Spinal cord (tissue), 10 donors: ENCODE measurements at places on chromosomes 16 and 17. TPM values are rescaled to one million over a fixed set of nuclear protein-coding genes. Genes with fewer than 3 reads are reported as not detected.

DNA sequence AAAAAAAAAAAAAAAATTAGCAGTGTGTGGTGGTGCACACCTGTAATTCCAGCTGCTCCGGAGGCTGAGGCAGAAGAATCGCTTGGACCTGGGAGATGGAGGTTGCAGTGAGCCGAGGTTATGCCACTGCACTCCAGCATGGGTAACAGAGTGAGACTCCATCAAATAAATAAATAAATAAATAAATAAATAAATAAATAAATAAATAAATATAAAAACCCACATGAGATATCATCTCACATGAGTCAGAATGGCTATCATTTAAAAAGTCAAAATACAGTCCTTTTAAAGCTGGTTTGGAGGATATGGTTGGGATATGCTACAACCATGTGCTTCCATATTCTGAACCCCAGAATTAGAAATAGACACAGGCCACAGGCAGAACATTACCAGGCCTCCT, 114.3 kb downstream of the WSCD1 start:
- H3K4me3 ChIP-seq, result no peak overlapping the region
- H3K4me1 ChIP-seq, result peaks cover 7% of the 10 kb centered on the region
- no peak overlapping the region for H3K27ac ChIP-seq
- H3K36me3 ChIP-seq, result no peaks in the 10 kb centered on the region
- no peak for DNase-seq
- H3K27me3 ChIP-seq, result no peaks in the 10 kb centered on the region

- no peaks in the 10 kb centered on the region for H3K27me3 ChIP-seq
- DNase-seq, result peak; percentile 19
- H3K4me1 ChIP-seq, result no peaks in the 10 kb centered on the region
- no peak overlapping the region for H3K27ac ChIP-seq
Measured at GRCh38 chr17:70521821-70522256, 352.5 kb downstream of the KCNJ2 start.

DNA sequence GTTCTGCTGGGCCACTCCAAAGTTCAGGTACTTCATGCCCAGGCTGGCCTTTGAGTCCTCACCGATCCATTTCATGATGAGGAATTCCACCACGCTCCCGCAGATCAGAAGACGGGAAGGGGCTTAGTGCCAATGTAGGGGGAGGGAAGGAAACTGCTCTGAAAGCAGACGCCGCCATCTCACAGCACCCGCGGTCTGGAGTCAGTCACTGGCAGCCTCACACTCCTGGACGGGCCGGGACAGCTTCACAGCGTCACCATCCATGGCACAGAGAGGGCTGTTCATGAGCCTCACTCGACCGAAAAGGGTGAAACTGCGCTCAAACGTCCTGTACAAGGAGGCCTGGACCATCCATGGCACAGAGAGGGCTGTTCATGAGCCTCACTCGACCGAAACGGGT, 62.0 kb downstream of the RPH3AL start:
- H3K36me3 ChIP-seq, result peaks cover 5% of the 10 kb centered on the region
- DNase-seq, result no peak
- no peak overlapping the region for H3K4me3 ChIP-seq
- H3K4me1 ChIP-seq, result peaks cover 10% of the 10 kb centered on the region

The TRIM25 gene
- total RNA-seq, result 10.0 TPM

GRCh38 chr16:15897834-15898254, 9.4 kb upstream of the CEP20 start:
- DNase-seq, result no peak
- H3K4me3 ChIP-seq, result no peak overlapping the region
- no peaks in the 10 kb centered on the region for H3K4me1 ChIP-seq
- no peaks in the 10 kb centered on the region for H3K27me3 ChIP-seq

The TMC7 gene
- total RNA-seq, result 6.9 TPM

The SLC35G6 gene
- total RNA-seq, result not detected

DNA sequence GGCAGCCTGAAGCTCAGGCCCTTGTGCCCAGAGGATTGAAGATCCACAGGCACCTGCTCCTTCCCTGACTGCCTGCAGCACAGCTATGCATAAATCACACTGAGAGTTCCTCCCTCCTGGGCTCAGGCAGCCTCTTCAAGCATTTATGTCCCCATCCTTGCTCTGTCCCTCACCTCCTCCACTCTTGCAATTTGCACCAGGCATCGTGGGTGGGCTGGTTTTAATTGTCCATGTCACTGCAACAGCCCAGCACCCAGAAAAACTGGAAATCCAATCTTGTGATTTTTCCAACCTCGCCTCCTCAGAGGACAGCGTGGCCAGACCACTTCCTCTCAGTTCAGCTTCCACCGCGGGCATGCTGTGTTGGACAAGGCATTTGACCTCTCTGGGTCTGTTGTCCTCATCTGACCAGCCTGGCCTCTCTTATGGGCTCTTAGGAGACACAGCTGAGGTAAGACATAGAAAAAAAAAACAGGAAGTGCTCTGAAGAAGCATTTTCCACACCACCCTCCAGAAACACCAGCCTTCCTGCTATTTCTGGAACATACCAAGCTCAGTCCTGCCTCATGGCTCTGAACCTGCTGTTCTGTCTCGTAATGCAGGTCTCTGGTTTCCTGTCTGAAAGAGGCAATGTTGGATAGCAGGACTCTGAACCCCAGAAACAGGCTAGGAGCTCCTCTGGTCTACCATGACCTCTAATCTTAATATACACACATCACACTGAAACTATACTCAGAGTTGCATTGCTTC, 8.3 kb downstream of the TMEM114 start:
- no peak overlapping the region for H3K4me3 ChIP-seq
- H3K27me3 ChIP-seq, result no peaks in the 10 kb centered on the region
- no peaks in the 10 kb centered on the region for H3K36me3 ChIP-seq
- no peaks in the 10 kb centered on the region for H3K4me1 ChIP-seq
- H3K27ac ChIP-seq, result no peak overlapping the region
- no peak for DNase-seq

The TMEM238L gene
- total RNA-seq, result not detected

The NPIPB8 gene
- 0.72 TPM for total RNA-seq

- H3K4me3 ChIP-seq, result no peak overlapping the region
- no peaks in the 10 kb centered on the region for H3K4me1 ChIP-seq
- no peak overlapping the region for H3K27ac ChIP-seq
Measured at GRCh38 chr16:57873218-57873617, 70.9 kb upstream of the KIFC3 start.

DNA sequence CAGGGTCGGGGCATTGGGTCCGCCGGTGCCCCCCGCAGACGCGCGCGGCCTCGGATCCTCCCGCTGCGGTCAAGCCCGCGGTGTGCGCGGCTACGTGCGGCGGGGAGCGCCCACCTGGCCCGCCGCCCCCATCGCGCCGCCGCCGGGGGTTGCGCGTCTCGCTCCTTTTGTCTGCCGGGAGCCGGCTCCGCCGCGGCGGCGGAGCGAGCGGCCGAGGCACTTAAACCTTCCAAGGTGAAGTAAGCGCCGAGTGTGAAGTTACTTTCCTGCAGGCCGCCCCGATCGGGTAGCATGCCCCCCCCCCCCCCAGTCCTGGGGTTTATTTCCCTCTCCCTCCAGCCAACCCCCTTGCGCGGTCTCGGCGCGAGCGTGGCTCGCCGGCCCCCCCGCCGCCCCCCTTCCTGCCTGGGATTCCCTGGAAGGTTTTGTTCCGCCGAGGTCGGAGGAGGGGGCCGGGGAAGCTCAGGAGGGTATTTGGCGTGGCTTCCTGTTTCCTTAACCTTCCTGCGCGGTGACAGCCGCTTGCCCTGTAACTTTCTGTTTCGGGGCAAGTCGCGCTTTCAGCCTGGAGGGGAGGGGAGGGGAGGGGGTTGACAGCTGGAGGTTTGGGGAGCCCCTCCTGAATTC, 56.6 kb upstream of the GSE1 start:
- peaks cover 13% of the 10 kb centered on the region for H3K27me3 ChIP-seq
- H3K36me3 ChIP-seq, result peaks cover 3% of the 10 kb centered on the region

DNA sequence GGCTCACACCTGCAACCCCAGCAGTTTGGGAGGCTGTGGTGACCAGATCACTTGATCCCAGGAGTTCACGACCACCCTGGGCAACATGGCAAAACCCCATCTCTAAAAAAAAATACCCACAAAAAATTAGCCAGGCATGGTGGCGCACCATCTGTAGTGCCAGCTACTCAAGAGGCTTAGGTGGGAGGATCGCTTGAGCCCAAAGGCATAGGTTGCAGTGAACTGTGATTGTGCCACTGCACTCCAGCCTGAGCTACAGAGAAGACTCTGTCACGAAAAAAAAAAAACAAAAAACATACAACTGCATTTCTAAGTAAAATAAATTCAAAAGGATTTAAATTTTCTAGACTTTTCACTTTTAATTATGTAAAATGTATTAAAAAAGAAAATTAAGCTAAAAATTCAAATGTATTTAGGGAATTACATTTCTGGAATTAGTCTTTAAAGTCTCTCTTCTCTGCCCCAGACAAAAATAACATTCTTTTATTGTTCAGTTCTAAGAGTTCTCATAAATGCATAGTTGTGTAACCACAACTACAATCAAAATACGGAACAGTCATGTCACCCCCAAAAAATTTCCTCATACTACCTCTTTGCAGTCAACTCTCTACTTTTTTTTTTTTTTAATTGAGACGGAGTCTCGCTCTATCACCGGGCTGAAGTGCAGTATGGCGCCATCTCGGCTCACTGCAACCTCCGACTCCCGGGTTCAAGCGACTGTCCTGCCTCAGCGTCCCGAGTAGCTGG, 14.1 kb downstream of the FAM222B start:
- no peak for DNase-seq
- no peak overlapping the region for H3K27ac ChIP-seq
- no peaks in the 10 kb centered on the region for H3K27me3 ChIP-seq
- H3K4me3 ChIP-seq, result no peak overlapping the region

- no peaks in the 10 kb centered on the region for H3K27me3 ChIP-seq
- DNase-seq, result no peak
- peaks cover 25% of the 10 kb centered on the region for H3K36me3 ChIP-seq
- H3K27ac ChIP-seq, result no peak overlapping the region
- H3K4me3 ChIP-seq, result no peak overlapping the region
- peaks cover 17% of the 10 kb centered on the region for H3K4me1 ChIP-seq
Measured at GRCh38 chr17:17191346-17191792, 14.8 kb downstream of the PLD6 start.

The KCNH6 gene
- 1.2 TPM for total RNA-seq

DNA sequence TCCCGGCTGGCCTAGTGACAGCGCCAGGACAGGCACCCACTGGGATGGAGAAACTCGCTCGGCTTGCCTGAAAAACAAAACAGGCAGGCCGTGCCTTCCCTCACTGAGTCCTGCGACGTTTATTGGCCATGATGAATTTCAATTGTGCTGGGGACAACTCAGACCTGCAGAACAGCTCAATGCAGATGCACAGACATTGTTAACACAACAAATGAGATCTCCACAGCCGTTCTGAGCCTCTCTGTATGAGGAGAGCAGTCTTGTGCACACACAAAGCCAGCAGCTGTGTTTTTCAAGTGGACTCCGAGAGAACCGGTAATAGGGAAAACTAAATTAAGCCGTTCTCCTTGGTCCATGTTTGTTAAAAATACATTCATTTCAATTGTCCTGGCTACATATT, 15.9 kb downstream of the SHISA6 start:
- peaks cover 9% of the 10 kb centered on the region for H3K36me3 ChIP-seq
- H3K27ac ChIP-seq, result no peak overlapping the region
- H3K27me3 ChIP-seq, result no peaks in the 10 kb centered on the region
- H3K4me3 ChIP-seq, result no peak overlapping the region
- no peak for DNase-seq

DNA sequence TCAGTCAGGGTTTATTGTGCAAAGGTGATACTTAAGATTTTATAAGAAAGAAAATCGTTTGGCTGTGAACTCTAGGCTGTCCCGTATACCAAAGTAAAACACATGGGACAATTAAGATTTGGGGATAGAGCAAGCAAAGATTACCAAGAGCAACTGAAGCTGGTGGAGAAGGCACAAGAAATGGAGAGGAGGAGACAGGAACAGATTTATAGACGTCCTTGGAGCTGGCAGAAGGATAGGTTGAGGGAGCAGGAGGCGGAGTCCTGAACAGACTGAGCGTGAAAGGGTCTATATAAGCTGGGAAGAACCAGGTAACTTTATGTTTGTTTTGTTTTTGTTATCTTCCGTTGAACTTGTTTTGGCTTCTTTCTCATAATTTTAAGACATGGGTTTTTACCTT, 3.8 kb downstream of the TNRC6C start:
- no peak for DNase-seq
- H3K27me3 ChIP-seq, result no peaks in the 10 kb centered on the region
- H3K36me3 ChIP-seq, result no peaks in the 10 kb centered on the region
- H3K27ac ChIP-seq, result peak overlapping the region; percentile 25

The HAGHL gene
- 7.4 TPM for total RNA-seq

The ZMYND15 gene
- total RNA-seq, result 2.0 TPM
